ENCODE measurements at places on chromosomes 3 and 15. TPM values are rescaled to one million over a fixed set of nuclear protein-coding genes. Genes with fewer than 3 reads are reported as not detected.

GRCh38 chr3:59885899-59886400, 836.1 kb upstream of the CFAP20DC start:
- DNase-seq: no peak

PLAAT1 gene
- total RNA-seq: not detected

DNA sequence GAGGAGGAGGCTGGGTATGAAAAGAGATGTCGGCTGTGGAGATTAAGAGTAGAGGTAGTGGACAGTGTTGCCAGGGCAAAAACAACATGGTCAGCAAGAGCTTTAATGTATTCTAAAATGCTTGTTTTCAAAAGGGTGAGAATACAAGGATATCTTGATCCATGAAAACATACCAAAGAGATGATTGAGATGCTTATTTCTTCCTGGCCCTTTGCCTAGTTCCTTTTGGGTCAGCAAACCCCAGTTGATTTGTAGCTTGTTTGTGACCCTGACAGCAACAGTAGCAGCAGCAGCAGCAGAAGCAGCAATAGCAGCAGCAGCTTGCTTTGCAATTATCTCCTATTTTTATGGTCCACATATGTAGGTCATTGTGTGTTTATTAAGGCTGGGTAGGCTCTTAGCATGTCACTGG, 337.3 kb downstream of the LPP start:
- DNase-seq: no peak

DNA sequence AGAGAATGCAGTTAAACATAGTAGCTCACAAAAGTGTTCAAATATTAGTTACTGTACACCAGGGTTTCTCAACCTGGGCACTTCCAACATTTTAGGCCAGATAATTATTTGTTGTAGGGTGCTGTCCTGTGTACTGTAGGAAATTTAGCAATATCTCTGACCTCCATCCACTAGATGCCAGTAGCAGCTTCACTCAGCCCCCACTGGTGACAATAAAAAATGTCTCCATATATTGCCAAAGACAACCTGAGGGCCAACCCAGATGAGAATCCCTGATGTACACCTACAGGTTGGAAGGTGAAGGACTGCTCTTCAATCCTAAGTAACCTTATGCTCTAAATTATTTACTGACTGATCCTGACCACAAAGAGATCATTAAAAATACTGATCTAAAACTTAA, 32.5 kb downstream of the DCUN1D1 start:
- no peak for DNase-seq

GOLGA8T gene
- total RNA-seq: not detected

- DNase-seq: no peak
Measured at GRCh38 chr3:32553459-32553858, 17.2 kb downstream of the DYNC1LI1 start.

- no peak for DNase-seq
Measured at GRCh38 chr3:154135511-154136173, 14.5 kb downstream of the ARHGEF26 start.

GRCh38 chr3:120798346-120798745, 55.8 kb downstream of the GTF2E1 start:
- DNase-seq: no peak

DNA sequence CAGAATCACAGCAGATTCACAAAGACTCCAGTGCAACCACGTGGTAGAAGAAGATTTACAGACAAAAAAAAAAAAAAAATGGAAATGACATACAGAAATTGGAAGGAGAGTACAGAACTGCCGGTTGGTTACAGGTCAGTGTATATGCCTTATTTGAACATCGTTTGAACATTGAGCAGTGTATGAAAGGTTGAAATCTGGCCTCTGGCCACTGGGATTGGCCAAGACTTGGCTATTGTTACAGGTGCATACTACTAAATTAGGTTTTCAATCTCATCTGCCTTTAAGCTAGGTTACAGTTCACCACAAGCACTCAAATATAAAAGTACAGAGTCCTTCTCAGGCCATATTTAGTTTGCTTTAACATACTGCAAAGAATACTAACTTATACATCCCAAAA, 59.8 kb downstream of the THBS1 start:
- DNase-seq: no peak

- DNase-seq: no peak
Measured at GRCh38 chr3:81965696-81966095, 204.3 kb upstream of the GBE1 start.

IGF2BP2 gene
- total RNA-seq: 2.6 TPM

FETUB gene
- total RNA-seq: not detected

PPP1R14D gene
- total RNA-seq: not detected

DNA sequence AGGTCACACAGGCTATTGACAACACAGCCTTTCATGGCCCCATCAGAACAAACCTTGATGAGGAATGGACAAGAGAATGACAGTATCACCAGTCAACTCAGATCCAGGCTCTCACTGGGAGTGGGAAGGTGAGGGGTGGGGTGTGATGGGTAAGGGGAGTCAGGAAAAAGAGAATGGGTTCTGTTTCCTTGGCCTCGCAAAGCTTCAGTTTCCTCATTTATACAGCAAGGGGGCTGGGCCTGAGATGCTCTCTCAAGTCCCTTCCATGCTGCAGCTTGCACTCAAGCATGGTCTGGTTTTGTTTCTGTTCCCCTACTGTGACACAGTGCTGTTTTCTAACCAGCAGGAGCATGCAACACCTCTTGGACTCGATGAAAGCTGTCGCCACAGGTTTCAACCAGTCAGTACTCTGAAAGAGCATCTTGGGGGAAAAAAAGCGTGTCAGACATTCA, 65.7 kb upstream of the IL12A start:
- no peak for DNase-seq

STARD9 gene
- total RNA-seq: 67.8 TPM

DNA sequence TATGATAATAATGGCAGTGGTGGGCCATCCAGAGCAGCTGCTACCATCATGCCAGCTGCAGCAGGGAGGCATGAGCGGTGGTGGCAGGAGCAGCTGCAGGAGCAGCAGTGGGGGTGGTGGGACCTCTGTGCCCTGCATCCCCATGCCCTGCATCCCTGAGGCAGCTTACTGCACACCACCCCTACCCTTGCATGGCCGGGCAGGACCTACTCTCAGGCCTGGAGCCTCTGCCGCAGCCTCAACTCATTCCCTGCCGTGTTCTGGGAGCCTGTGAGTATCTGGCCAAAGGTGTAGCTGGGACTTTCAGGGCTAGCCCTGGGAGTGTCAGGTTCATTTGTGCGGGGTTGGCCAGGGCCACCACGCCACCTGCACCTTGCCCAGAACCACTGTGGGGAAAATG, 3.3 kb upstream of the XCR1 start:
- DNase-seq: no peak

GRCh38 chr3:158491968-158492367, 79.0 kb upstream of the MLF1 start:
- no peak for DNase-seq

LMCD1 gene
- 852 TPM for total RNA-seq

DNA sequence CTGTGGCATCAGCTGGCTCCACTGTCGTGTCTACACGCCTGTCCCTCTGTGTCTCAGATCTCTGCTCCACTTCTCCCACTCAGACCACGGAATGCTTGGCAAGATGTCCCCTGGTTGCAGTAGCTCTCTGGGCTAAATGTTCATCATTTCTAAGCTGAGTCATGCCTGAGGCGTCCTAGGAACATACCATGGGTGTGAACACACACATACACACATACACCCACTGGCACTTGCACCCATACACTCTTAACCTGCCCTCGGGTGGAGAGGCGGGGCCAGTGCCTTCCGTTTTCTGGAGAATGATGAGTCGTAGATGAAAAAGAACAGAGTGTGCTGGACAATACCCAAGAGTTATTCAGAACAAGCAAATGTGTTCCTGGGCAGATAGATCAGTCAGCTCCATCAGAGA, 72.4 kb downstream of the SENP2 start:
- peak; percentile 77 for DNase-seq

SLC22A13 gene
- total RNA-seq: 0.99 TPM

DNA sequence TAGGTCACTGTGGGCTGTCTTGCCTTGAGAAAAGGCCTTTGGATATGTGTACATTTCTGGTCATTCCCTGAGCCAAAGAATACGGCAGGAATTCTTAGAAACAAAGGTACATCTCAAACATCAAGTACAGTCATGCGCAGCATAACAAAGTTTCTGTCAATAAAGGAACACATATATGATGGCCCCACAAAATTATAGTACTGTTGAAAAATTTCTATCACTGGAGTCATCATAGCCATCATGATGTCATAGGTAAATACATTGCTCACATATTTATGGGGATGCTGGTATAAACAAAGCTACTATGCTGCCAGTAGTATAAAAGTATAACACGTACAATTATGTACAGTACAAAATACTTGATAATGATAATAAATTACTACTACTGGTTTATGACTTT, 38.9 kb upstream of the NECTIN3 start:
- DNase-seq: no peak

- DNase-seq: no peak
Measured at GRCh38 chr3:79994397-79994796, 226.6 kb upstream of the ROBO1 start.

GCHFR gene
- total RNA-seq: 17.2 TPM

PPARG gene
- total RNA-seq: 13.1 TPM

DNA sequence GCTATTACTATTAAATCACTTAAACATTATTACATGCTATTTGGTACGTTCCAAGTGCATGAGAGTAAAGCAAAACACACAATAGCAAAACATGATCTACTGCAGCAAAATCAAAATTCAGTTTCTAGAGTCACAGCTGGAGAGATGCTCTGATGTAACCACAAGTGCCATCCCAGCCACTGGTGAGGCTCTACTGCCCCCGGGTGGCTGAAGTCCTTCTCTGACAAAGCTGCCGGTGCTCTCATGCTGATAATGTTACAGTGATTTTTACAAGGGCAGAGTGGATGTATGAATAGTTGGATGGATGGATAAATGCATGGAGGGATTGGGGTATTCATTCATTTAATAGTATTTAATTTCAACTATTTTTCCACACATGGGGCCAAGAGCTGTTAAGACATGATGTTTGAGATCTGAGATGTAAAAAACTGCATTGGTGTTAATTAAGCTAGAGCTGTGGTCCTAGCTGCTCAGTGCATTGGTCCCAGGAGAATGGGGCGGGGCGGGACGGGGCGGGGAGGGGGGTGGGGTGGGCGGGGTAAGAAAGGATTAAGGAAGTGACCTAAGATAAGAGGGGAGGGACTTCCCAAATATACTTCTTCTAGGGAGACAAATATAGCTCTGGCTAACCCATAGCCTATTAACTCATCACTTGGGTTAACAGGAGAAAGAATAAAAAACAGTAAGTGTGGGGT, 5.3 kb upstream of the SPESP1 start:
- no peak for DNase-seq

DNA sequence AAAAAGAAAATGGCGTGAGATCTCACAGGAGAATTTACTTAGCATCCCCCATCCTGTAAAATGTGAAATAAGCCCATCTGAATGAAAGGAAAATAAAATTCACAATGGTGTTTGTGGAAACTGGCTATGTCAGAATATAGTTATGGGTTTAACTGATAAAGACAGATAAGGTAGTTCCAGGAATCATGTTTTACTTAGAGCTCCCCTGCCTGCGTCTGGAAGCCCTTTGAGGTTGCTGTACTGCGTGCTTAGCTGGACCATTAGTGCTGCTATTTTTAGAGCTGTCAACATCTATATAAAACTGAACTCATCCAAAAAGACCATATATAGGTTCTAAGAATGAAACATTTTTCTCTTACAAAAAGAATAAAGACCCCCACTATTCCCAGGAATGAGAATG, 130.8 kb downstream of the LSAMP start:
- no peak for DNase-seq

- no peak for DNase-seq
Measured at GRCh38 chr15:45585069-45585791, 1.9 kb upstream of the BLOC1S6 start.

LRRK1 gene
- total RNA-seq: 17.2 TPM

GRIP2 gene
- total RNA-seq: 1.5 TPM

LDHAL6B gene
- not detected for total RNA-seq

MYO5A gene
- 37.6 TPM for total RNA-seq

DNA sequence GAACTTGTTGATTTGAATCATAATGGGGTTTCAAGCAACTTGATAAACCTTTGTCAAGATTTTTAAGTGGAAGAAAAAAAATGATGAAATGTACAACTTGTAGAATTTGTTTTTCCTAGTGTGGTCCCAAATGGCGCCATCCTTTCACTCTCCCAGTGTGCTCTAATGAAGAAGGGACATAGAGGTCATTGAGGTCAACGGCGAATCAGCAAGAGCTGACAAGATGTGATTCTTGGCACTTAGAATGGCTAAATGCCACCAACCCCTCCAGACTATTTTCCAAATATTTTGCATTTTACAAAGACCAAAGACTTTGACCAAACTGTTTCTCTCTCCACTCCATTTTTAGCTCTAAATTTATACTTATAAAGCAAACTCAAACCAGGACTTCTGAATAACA, 320.2 kb upstream of the MME start:
- DNase-seq: no peak

- DNase-seq: no peak
Measured at GRCh38 chr15:95989392-95989791, 341.1 kb upstream of the NR2F2 start.

- no peak for DNase-seq
Measured at GRCh38 chr3:134916276-134916961, 121.4 kb downstream of the EPHB1 start.

DNA sequence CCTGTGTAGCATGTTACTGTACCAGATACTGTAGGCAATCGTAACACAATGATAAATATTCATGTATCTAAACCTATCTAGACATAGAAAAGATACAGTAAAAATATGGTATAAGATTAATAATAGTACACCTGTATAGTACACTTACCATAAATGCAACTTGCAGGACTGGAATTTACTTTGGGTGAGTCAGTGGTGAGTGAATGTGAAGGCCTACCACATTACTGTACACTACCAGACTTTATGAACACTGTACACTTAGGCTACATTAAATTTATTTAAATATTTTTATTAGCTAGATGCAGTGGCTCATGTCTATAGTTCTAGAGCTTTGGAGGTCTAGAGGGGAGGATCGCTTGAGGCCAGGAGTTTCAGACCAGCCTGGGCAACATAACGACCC, 186.6 kb upstream of the ROPN1 start:
- no peak for DNase-seq

GRCh38 chr15:64897345-64897985, 14.2 kb upstream of the ANKDD1A start:
- DNase-seq: peak; percentile 57

- DNase-seq: no peak
Measured at GRCh38 chr15:26929588-26929987, 41.4 kb upstream of the GABRG3 start.

CD200R1 gene
- 3.2 TPM for total RNA-seq

- no peak for DNase-seq
Measured at GRCh38 chr15:72482275-72482674, 8.1 kb downstream of the ARIH1 start.

INSYN1 gene
- 15.2 TPM for total RNA-seq

KCNMB3 gene
- 7.7 TPM for total RNA-seq

RASGRP1 gene
- 1.6 TPM for total RNA-seq

DNA sequence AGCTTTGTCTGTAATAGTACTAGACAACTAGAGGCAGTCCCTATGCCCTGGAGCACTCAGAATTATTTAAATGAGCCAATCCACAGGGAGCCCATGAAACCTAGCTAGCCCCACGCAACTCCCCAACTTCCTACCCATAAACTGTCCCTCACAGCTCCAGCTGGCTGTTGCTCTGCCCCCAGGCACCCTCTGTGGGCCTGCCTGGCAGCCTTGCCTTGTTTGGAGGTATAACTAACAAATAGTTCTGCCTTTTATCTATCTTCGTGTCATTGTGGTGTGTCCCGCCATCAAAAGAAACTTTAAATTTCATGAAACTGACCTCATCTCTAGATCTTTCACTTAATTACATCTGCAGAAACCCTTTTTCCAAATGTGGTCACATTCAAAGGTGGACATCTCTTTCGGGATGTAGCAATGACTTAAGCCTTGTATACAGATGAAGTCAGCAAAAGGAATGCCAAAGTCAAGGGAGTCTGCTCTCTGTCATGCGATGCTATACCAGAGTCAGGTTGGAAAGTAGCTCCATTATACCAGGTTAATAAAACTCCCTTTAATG, 1.8 kb upstream of the RTP3 start:
- no peak for DNase-seq

CACNA2D2 gene
- 4.2 TPM for total RNA-seq
